ENCODE measurements at places on chromosomes 13 and 19.

DNA sequence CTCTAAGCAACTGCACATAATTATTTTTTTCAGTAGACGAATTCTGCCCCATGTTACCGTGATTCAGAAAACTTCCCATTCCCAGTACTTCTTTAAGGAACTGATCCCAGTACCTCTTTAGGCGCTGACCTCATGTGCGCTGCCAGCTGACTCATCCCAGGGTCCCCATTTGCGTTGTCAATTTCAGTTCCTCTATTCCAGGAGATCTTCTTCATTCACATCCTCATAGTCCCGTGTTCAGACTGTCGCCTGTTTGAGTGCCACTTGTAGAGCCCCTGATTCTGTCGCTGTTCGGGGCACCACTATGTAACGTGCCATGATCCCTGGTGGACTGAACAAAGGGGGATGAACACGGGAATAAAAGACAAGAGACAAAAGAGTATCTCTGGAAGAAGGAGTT is 16.4 kb downstream of the FPR3 start:
- no peak for DNase-seq

GRCh38 chr13:77290342-77290741 is 36.6 kb downstream of the MYCBP2 start:
- no peak for DNase-seq

GRCh38 chr19:36103842-36104552 is 6.9 kb upstream of the OVOL3 start:
- no peak for DNase-seq

DNA sequence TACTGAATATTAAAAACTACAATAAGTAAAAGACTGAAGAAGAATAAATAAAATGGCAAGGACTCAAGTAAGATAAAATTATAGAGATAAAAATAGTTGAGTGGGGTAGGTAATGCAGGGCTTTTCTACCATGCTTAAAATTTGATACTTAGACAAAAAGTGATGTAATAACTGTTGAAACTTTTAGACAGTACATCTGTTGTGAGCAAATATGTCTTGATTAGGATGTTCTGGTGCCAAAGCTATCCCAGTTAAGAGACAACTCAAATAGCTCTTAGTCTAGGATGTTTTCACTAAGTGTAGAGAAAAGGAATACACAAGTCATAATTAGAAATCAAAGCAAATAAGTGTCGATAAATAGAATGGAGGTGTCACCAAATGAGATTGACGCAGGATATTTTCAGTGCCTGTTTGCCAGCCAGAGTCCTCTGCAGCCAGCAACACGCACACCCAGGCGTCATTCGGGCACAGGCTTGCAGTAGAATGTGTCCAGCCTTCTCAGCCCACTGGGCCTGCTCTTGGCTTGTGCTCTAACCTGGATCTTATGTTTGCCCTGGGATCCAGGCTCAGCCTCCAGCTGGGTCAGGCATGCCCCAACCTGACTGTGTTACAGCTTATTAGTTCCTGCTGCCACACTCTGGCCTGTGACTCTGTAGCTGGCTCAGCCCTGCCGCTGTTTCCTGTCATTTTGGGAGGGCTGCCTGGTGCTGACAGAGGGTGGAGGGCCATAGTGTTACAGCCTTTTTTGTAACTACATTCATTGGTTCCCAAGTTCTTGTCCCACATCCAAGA is 766.2 kb downstream of the PCDH17 start:
- no peak for DNase-seq

DNA sequence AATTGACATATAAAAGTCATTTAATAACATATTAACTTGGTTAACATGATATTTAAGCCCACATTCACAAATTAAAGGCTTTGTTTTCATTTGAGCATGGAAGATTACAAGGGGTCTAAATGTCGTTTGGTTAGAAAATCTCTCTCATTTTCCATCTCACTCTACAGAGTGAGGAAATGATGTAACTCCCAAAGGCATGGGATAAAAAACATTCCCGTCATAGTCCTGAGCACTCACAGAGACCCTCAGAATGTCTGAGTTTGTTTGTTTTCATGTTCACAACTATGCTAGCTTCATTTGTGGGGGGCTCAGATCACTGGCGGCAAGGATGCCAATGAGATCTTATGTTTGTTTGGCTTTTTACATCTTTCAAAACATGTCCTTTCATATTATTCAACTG is 307.5 kb downstream of the TBC1D4 start:
- no peak for DNase-seq

GRCh38 chr19:30209617-30210600 is 162.3 kb upstream of the ZNF536 start:
- no peak for DNase-seq

DNA sequence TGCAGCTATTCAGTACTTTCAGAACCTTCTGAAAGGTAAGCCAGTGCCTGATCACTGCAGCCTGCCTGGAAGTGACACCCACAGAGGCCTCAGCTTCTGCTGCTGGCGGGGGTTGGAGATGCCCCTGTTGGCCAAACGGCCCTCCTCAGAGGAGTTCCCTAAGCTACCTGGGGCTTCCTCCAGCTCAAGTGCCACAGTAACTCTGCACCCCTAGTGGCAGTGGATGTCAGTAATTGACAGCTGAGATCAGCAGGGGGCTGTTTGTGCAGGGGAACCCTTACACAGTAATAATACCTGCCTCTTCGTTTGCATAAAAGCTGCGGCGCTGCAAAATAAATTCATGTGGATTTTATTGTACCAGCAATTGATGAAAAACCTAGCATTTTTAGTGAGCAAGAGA is 28.9 kb downstream of the TDRD12 start:
- no peak for DNase-seq

DNA sequence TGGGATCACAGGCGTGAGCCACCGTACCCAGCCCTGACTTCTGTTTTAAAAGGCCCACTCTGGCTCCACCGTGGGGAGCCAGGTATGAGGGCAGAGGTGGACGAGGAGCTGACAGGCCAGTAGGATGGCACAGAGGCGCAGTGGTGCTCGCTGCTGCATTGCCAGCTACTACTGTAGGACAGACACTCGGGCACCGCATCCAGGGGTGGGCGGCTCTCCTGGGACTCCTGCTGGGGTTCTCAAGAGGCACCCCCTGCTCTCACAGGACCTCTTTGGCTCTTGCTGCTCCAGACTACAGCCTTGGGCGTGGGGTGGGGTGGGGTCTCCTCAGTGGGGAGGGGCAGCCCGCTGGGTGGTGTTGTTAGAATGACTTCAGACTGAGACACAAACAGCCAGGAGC is 53.4 kb downstream of the LATS2 start:
- DNase-seq = no peak

DNA sequence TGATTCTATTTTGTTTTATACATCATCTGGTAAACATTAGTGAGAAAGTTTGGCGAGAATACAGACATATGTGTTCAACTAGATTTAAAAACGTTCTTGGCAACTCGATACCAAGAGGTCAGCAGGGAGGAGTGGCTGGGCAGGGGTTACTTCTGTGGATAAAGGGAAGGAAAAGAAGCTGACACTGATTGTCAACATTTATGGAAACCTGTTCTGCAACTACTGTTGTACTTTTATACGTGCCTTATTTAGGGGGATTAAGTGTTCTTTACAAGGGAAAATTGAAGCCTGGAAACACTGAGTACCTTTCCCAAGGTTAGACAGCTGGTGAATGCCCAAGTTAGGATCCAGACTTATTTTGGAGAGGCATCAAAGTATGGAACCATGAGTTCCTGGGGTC is 65.0 kb downstream of the MTUS2 start:
- no peak for DNase-seq

DNA sequence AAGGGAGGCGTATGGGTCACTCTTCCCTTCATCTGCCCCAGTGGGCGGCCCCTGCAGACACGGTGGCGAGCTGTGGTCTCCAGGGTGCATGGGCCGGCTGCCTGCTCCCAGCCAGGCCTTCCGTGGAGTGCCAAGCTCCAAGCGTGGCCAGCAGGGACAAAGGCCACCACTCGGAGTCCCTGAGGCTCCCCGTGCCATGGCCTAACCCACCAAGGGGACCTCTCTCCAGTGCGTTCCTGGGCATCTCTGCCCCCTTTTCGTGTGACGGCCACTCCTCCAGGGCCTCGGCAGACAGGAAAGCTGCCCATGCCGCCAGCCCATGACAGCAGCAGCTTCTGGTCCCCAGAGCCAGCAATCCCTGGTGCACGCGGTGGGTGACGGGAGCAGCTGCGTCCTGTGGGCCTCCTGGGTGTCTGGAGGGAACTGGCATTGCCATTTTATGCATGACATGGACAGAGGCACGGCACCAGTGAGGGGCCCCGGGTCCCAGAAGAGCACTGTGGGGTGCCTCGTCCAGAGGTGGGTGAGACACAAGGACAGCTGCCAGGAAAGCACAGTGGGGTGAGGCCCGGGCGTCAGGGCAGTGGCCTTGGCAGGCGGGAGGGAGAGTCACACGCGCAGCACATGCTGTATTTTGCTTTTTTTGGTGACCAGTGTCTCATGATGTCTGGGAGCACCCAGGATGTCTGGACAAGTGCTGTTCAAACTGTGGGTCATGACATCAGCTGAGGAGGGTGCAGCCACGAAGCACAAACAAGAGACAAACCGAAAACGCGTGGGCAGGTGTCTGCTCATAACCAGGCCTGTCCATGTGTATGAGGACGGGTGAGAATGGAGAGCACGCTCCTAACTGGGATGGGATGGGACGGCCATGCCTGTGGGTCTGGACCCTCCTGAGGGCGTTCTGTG is 32.3 kb downstream of the CEBPG start:
- DNase-seq = no peak

DNA sequence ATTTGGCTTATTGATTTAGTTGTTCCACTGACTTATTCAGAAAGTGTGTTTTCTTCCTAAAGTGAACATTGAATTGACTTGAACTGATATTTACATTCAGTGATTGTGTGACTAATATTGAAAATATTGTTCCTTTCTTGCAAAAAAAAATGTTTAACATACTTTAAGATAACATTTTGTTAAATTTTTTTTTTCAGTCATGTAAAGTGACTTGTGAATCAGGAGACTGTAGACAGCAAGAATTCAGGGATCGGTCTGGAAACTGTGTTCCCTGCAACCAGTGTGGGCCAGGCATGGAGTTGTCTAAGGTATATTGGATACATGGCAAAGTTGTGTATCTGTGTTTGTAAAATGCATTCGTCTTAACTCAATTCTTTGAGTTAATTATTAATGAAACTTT is 22.9 kb downstream of the TNFRSF19 start:
- no peak for DNase-seq

DNA sequence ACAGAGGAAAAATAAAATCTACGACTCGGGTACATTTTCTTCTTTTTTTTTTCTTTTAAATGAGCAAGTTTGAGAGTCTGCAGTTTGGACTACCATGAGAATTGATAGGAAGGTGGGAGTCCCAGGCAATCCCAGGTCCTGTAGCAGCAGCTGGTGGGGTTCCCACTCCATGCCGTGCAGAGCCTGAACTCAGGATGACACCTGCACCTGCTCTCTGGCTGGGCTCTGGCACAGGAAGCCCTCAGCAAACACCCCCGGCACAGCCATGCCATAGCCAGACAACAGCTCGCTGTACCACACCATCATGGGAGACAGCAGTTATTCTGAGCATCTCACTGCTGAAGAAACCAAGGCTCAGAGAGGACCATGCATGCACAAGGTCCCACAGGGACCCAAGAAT is 6.2 kb upstream of the GP6 start:
- DNase-seq = no peak

- no peak for DNase-seq
Measured at GRCh38 chr13:26583662-26584061, 26.2 kb downstream of the WASF3 start.

DNA sequence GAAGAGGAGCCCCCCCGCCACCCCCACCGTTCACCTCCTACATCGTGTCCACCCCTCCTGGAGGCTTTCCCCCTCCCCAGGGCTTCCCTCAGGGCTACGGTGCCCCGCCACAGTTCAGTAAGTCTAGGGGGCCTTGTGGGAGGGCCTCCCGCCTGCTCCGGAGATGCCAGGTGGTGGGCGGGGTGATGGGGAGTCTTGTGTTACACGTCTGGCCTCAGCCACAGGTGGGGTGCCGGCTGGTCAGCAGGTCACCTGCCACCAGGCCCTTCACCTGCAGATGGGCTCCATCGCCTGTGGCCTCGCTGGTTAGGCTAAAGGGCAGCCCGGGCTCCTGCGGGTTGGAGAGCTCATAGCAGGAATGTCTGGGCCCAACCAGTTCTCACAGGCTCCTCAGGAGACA is 8.0 kb upstream of the RPS15 start:
- no peak for DNase-seq

DNA sequence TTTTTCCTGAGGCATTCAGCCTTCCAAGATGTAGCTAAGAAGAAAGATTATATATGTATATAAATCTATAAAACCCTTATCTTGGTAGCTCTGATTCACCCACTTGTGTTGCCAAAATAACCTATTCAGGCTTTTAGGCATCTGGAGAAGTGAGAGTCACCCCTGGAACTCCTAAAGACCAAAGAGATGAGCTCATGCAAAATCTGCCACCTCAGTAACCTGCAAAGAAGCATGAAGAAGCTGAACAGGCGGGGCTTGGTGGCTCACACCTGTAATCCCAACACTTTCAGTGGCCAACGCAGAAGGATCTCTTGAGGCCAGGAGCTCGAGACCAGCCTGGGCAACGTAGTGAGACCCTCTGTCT is 393.7 kb downstream of the FOXO1 start:
- DNase-seq = no peak

DNA sequence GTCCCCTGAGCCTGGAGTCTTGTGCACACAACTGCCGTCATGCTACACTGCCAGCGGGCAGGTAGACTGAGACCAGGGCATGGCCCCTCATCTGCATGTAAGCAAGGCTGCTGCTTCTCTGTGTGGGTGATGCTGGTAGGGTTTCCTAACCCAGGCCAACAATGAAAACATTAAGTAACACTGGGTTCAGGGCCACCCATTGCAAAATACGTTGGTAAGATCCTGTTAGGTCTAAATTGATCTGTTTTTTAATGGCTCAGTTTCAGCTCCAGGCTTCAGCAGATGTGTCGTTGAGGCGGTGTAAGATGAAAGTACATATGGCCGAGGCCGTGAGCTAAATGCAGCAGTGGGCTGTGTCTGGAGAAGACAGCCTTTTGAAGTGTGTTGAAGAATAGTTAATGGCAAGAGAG is 383.4 kb downstream of the IRS2 start:
- no peak for DNase-seq
